ENCODE measurements at places on chromosomes 3 and 15.

DNA sequence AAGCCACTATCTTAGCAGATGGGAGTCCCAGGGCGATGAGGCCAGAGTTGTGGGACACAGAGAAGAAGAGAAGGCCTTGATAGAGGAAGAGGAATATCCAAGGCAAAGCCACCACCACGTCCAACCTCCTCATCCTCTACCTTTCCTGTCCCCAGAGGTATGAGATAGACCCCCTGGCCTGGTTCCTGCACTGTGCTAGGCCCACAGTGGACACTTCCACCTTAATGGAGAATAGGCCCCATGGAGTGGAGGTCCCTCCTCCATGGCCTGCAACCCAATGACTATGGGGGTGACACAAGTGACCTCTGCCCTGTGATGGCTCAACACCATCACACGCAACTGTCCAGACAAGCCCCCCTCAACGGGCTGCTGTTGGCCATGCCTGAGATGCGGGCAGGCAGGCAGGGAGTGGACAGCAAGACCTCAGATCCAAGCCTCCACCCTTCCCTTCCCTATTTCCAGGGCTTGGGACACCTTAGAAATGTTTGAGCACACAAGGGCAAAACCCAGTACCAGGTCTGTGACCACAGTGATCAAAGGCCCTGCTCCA, 36.8 kb downstream of the GRAMD2A start:
- DNase-seq: no peak

- DNase-seq: no peak
Measured at GRCh38 chr3:117798221-117798620, 1088.6 kb downstream of the TUSC7 start.

GRCh38 chr15:57572468-57572867, 19.2 kb upstream of the MYZAP start:
- DNase-seq: no peak

GRCh38 chr3:172153335-172153861, 114.0 kb downstream of the FNDC3B start:
- peak; percentile 99 for DNase-seq

DNA sequence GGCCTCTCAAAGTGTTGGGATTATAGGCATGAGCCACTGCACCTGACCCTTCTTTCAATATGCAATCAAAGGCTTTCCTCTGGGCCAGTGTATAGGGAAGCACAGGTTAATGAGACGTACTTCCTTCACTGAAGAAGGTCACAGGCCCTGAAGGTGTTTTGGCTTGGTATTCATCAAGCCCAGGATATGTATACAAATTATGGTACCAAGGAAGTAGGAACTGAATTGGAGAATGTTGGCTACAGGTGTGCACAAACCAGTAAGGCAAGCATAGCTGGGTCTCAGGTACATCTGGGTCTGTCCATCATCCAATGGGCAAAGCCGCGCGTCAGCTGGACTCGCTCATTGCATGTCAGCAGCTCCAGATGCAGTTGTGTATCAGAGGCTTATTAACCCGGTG, 237.9 kb downstream of the ADAMTS17 start:
- DNase-seq: no peak

DNA sequence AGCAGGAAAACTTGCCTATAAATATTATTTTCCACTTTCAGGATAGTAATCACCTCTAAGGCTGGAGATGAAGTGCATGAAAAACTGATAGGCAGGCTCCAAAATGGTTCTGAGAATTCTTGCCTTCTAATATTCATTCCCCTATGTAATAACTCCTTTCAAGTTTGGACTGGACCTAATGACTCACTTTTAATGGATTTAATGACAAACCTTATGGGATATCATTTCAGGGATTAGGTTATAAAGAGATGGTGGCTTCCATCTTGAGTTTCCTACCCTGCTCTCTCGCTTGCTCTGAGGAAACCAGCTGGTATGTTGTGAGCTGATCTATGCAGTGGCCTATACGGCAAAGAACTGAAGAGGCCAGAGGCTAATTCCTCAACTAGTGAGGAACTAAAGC, 192.0 kb downstream of the BCHE start:
- no peak for DNase-seq

DNA sequence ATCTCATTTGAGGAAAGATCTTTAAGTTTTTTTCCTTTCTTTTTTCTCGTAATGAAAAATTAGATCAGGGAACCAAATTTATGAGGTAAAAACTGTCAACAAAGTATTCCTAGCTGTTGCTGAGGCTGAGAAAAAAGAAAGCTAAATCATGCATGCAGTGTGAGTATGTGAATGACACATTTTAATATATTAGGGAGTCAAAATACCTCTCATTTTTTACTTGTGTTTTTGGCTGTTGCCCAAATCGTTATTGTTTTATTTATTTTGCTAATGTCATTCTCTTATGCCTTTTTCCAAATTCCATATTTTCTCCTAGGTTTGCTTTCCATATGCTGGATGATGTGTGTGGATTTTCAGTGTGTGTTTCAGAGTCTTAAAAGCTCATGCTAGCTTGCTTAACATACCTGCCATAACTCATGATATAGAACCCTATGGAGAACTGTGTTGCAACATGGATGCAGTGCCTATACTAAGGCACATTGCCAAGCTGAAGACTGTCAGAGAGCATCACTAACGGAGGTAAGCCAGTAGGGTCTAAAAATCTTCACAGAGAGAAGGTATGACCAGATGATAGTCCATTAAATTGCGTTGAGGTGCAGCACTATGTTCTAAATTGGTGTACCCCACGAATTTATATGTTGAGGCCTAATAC, 629.5 kb upstream of the KCNMB2 start:
- DNase-seq: peak; percentile 53

GRCh38 chr15:61558172-61559136, 329.4 kb upstream of the RORA start:
- DNase-seq: no peak

DNA sequence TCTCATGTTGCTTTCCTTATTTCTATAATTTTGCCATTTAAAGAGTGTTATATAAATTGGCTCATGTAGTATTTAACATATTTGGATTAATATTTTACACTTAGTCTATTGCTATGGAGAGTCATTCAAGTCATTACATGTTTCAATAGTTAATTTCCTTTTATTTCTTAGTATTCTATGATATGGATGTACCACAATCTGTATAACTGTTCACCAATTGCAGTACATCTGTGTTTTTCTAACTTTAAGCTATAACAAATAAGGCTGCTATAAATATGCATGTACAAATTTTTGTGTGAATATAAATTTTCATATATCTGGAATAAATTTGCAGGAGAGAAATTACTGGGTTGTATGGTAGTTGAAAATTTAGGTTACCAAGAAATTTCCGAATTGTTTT, 993.4 kb downstream of the NAALADL2 start:
- no peak for DNase-seq

DNA sequence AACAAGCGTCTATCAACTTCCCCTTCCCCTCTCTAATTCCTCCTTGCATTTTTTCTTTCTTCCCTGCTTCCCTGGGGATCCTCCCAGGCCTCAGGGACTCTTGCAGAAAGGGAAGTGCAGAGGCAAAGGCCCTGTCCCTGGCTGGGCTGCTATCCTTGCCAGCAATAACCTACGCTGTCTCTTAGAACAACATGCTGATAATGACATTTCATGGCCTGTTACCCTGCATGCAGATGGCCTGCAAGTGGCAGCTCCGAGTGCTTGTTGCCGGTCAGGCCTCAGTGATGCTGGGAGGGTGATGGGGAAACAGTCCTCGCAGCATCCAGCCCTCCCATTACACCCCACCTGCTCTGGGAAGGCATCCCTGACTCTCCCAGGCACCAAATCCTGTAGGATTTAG, 167.6 kb downstream of the RAB11A start:
- DNase-seq: no peak

- no peak for DNase-seq
Measured at GRCh38 chr3:62672988-62673313, 202.3 kb downstream of the CADPS start.

DNA sequence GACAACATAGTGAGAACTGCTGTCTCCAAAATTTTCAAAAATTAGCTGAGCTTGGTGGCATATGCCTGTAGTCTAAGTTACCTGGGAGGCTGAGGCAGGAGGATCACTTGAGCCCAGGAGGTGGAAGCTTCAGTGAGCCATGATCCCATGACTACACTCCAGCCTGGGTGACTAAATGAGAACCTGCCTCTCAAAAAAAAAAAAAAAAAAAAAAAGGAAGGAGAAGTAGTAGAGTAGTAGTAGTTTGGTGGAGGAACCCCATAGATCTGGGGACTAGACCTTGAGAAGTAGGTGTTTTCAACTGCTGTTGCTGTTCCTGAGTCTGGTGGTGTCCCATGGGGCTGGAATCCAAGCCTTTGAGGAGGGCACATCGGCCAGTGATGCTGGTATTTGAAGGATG, 38.4 kb upstream of the UBE2E2 start:
- no peak for DNase-seq

Data from M059J (cell line).